ENCODE measurements at places on chromosomes 7 and 10.

DNA sequence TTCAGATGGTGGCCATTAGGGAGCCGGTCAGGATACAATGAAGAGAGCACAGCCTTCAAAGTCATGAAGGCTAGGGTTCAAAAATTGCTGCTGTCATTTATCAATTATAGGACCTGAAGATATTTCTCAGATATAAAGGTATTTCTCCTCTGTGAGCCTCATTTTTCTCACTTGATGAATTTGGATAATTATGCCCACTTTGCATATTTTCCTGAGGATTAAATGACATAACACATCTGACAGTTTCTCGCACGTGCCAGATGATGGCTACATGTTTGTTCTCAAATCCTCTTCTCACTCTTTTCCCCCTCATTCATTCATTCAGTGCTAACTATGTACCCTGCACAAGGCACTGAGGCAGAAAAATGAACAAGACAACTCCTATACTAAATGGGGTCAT is 391.6 kb downstream of the INHBA start:
- no peak for DNase-seq

DNA sequence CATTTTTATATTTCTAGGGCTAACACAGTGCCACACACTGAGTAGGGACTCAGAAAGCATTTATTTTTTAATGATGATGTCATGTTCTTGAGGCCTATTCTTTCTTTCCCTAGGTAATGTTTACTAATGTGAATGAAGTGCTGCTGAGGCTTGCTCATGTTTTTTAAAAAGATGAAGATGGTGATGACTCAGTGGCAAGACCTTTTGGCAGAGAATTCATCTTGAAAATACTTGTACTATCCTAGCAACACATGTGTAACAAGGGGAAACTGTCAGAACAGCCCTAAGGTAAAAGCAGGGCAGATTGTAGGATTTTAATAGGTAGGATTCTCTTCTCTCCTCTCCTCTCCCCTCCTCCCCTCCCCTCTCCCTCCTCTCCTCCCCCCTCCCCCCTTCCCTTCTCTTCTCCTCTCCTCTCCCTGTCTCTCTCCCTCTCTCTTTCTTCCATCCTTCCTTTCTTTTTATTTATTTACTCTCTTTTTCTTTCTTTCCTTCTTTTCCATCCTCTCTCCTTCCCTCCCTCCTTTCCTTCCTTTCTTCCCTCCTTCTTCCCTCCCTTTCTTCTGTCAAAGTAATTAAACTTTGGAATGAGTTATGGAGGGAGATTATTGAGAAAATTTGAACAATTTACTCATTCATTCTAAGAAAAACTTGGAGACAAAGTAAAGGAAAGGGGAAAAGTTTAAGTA is 75.3 kb downstream of the ZNF92 start:
- no peak for DNase-seq

DNA sequence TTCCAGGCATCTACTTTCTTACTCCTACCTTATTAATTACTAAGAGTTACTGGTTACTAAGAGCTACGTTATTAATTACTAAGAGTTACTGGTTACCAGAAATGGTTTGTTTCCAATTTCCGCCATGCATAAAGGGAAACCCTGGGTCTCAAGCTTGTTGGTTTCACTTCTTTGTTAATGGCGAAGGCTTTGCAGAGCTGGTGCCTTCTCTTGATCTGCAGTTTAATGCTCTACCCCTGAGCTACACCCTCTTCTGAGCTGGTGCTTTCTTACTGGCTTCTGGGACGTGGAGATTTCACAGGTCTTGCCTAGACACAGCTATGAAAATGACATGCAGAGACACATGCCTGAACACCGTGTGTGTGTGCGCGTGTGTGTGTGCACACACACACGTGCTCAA is 560 bp downstream of the CPA4 start:
- DNase-seq = no peak

DNA sequence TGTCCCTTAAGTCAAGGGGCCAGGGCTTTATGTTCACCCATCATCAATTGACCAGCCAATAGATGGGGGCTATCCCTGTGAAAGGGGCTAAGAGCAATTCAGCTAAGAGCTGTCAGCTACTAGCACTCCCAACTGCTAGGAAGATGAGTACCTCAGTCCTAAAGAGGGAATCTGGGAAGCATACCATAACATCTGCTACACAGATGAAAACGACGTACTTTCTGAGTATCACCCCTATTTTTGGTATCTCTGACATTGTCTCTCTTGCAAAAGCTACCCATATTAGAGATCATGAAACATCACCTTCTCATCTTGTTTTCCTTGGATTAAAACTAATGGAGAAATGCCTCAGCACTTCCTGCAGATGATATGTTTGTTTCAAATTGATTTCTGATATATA is 7.5 kb upstream of the SMNDC1 start:
- DNase-seq = no peak

- no peak for DNase-seq
Observed at GRCh38 chr7:30879139-30880124, 32.2 kb upstream of the AQP1 start.

GRCh38 chr10:64450312-64450711 is 929.1 kb downstream of the REEP3 start:
- no peak for DNase-seq

DNA sequence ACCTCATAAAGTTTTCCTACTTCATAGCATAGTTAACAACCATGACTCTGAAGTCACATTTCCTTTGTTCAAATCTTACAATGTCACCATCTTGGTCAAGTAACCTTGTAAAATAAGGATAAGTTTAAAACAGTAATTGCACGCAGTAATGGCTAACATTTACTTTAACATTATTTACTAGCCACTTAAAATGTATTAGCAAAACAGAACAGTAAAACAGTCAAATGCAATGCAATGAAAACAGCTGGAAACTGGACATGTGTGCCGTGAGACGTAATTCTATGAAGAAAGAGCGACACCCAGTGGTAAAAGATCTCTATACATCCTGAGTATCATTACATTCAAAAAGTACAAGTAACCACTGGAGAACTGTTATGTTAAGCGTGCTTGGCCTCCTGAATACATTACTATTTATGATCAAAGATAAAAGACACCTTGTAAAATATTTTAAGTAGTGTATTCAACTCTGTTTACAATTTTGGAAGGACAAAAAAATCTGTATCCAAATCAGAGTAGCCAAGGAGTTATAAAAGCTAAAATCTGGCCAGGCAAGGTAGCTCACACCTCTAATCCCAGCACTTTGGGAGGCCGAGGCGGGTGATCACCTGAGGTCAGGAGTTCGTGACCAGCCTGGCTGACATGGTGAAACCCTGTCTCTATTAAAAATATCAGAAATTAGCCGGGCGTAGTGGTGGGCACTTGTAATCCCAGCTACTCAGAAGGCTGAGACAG is 27.2 kb downstream of the ATE1 start:
- DNase-seq = no peak

DNA sequence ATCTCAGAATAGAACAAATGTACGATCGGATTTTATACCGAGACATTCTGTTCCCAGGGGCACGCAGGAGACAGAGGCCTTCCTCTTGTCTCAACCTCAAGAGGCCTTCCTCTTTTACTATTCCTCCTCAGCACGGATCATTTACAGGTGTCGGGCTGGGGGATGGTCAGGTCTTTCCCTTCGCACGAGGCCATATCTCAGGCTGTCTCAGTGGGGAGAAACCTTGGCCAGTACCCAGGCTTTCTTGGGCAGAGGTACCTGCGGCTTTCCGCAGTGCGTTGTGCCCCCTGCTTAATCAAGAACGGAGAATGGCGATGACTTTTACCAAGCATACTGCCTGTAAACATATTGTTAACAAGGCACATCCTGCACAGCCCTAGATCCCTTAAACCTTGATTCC is 44.2 kb downstream of the FANK1 start:
- no peak for DNase-seq

DNA sequence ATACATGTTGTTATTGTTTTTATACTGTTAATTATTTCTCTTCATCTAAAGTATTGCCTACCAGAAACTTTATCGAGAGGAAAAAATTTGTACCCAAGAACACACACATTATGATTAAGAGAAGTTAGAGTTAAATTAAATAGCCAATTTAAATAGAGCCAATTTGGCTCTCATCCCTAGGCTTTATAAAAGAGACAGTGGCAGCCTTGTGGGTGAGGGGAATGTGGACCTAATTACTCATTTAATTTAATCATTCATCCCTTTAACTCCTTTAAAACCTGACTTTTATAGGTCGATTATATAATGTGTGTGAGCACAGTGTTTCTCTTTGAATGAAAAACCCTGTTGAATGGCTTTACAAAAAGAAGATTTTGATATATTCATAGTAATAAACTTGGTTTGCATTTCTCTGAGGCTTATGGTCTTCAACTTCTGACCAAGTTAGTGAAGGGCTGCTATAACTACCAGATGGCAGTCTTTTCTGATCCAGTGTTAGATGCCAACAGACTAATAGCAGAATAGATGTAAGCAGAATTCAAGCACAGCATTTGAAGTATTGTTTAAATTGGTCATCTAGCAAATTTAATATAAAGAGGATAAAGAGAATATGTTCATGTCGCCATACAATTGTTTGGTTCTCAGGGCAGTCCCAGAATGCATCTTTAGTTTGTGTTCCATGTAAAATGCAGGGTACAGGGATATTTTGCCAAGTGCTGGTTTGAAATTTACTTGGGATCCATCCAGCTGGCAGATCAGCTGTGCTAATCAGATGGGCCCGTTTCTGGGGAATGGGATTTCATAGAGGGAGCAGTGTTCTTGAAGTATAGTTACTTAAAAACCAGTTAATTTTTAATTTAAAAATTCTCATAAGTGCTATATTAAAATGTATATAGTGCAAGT is 25.3 kb downstream of the ADD3 start:
- DNase-seq = no peak

- no peak for DNase-seq
Observed at GRCh38 chr10:59276919-59277318, 85.4 kb downstream of the FAM13C start.

DNA sequence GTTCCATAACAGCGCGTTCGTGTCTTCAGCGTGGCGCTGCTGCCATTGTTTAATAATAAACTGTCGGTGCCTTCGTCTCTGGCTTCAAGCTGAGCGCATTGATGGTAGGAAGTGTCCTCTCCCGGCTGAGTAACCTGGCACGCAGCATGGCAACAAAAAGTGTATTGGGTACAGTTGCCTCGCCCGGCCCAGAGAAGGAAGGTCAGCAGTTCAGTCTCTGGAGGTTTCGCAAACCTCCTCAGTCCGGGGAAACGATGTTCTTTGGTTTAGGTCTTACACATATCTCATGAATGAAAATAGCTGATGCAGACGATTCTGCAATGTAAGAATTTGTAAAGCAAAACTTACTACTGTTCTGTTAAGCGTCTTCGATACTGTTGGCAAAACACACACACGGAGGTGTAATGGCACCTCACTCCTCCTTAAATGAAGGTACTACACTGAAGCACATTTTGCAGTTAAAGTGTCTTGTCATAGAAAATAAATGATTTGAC is 739 bp upstream of the CCDC186 start:
- no peak for DNase-seq

DNA sequence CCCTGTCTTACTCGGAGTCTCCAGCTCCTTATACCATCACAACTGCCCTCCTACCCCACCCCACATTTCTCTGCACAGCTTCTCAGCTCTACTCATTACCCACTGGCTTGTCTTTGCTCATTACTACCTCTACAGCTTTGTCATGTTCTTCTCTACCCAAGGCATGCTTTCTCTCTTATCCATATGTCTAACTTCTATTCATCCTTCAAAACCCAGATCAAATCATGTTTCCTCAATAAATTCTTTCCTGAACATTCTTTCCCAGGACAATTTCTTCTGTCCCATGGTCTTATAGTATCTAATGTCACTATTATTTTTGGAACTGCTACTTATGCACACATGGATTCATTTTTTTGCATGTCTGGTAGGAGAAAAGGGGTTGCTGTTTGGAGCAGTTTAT is 231.4 kb downstream of the PTEN start:
- no peak for DNase-seq

- DNase-seq = no peak
Observed at GRCh38 chr7:42238709-42239366, 1.8 kb upstream of the GLI3 start.

DNA sequence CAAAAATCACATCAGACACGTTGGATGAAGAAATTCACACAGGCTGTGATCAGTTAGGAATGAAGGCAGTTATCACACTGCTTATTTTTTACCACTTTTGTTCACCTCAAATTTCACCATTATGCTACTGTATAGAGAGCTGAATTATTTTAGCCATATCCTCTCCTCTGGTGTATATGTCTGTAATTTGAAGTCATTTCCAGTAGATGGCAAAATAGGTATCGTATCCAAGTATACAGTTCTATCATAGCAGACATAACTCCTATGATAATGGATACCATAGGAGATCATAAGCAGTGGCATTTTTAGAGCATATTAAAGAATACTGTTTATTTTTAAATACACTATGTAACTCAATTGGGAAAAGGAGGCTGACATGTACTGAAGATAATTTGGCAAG is 909.7 kb downstream of the DNAJB9 start:
- DNase-seq = no peak

- no peak for DNase-seq
Observed at GRCh38 chr7:24769851-24770250, 12.6 kb upstream of the GSDME start.

DNA sequence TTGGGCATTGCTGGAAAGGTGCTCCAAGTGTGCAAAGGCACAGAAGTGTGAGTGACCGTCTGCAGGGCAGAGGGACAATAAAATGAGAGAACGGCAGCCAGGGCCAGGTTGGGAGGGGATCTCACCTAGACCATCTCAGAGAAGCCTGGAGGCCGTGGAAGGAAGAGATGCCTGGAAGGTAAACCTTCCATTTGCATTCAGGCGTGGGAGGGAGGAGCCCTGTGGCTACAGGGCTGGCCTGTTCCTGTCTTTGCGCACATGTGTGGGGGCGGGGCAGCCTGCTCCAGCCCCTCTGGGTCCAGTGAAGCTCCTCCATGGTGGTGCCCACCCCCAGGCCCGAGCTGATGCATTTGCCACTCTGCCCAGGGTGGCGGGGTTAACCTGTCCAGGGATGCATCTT is 473.6 kb upstream of the MGMT start:
- DNase-seq = no peak
